ENCODE measurements at places on chromosomes 12 and 14.
A peak's percentile ranks its signal among the peaks of the same experiment; 100 is the strongest.

- DNase-seq = peak; percentile 30
Measured at GRCh38 chr12:93573552-93574223, 1.2 kb downstream of the SOCS2 start.

DNA sequence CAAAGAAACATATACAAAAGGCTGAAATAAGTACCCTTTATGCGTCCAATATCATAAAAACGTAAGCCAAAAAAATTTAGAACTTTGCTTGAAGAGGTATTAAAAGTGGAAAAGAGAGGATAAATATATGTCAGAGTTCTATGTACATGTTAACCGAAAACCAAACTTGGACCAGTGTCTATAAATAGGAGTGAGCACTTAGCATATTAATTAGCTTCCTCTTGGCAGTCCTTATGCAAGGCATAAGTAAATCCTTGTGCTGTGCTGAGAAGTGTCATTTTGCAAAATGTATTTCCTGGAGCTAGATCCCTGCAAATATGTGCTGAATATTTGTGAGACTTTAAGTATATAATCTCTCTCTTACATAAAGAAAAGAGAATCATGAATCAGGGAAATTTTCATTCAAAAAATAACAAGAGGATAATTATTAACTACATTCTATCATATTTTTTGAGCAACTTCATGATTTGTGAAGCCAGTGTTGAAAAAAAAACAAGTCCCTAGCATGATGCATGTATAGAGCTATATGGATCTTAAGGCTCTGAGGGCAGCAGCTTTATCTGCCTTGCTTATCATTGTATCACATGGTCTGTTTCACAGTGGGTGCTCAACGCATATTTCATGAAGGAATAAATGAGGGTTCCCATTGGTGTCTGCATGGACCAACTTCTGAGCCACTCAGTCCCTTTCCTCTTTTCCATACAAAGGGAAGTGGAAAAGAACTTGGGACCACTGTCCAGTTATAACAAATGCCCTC lies 326.1 kb downstream of the PDZRN4 start:
- no peak for DNase-seq

DNA sequence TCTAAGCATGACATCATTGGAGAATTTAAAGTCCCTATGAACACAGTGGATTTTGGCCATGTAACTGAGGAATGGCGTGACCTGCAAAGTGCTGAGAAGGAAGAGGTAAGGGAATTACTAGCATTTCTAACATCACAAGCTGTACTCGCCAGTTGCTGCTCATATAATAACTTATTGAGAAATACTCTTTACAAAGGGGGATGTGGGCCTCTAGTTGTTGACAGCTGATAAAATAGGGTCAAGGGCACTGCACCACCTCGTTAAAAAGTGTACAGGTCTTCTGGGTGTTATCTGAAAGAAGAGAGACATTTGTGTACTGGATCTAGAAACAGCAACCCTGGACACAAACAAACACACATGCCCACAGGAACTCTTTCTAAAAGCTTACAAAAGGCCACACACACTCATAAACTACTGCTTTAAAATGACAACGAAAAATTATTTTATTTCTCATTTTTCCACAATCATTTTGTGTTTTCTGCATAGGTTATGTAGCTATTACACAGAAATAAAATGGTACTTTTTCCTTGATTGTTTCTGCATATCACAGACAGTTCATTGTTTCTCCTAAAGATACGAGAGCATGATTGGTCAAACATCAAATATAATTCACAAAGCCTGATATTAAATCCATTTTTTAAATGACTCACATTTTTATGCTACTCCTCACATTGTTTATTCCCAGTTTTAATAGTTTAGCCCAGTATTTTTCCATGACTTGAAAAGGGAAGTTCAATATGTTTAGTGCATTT lies 391.1 kb downstream of the PAWR start:
- no peak for DNase-seq

GRCh38 chr12:76478045-76478444 lies 81.5 kb downstream of the OSBPL8 start:
- DNase-seq = no peak

DNA sequence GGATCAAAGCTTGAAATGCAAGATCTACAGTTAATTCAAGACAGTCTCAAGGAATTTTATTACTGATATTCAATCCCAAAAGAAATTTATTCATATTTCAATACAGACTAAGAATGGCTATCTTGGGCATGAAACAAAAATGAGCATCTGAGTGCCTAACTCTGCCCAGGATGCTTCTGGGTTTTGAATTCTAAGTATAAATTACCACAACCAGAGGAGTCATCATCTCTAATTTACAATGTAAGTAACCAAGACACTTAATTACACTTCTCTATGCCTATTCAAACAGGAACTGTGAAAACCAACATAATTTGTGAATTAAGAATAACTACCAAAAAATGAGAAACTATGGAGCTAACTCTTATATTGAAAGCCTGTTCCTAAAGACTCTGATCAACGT lies 14.1 kb downstream of the OSBPL8 start:
- DNase-seq = no peak

DNA sequence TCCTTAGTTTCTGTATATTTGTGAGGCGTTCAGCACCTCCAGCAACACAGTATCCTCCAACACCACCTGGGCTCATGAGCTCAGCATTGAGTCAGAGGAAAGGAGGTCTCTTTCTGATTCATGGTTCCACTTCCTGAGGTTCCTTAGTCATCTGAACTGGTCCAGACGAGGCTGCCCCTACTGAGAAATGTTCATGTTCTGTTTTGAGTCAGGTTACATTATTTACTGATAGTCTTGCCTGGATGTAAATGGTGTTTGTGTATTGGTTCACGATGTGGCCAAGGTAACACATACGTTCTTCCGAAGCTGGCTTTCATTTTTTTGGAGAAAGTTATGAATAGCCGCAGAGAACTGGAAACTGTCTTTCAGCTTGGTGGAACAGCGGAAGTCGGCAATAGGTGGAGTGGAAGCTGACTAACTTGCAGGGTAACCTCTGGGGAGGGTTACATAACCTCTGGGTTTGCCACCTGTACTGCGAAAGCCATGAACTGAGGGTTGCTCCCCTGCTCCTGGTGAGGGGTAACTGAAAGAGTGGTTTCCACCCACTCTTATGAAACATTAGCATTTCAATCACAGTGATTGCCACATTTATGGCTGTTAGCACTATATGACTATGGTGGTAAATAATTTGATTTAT lies 42.2 kb upstream of the MANSC4 start:
- DNase-seq = peak; percentile 97

- no peak for DNase-seq
Measured at GRCh38 chr14:89402363-89402762, 14.7 kb downstream of the FOXN3 start.

- no peak for DNase-seq
Measured at GRCh38 chr14:46034305-46034704, 617.3 kb downstream of the RPL10L start.

DNA sequence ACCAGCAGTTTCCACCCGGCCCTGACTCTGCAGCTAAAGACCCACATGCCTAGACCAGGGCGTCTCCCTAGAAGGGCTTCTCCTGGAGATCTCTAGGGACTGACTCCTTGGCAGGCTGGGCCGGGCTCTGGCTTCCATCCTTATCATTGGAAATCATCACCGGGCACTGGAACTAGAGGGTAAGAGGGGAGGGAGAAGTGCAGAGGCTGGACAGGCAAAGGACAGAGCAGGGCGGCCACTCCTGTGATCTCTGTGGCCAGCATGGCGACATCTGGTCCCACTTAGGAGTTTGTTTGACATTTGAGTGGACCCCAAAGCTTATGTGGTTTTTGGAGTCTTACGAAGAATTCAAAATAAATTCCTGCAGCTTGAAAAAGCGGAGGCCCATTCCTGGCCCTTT lies 7.1 kb downstream of the LTBP2 start:
- DNase-seq = no peak

GRCh38 chr14:50403419-50403818 lies 6.7 kb upstream of the CDKL1 start:
- no peak for DNase-seq

DNA sequence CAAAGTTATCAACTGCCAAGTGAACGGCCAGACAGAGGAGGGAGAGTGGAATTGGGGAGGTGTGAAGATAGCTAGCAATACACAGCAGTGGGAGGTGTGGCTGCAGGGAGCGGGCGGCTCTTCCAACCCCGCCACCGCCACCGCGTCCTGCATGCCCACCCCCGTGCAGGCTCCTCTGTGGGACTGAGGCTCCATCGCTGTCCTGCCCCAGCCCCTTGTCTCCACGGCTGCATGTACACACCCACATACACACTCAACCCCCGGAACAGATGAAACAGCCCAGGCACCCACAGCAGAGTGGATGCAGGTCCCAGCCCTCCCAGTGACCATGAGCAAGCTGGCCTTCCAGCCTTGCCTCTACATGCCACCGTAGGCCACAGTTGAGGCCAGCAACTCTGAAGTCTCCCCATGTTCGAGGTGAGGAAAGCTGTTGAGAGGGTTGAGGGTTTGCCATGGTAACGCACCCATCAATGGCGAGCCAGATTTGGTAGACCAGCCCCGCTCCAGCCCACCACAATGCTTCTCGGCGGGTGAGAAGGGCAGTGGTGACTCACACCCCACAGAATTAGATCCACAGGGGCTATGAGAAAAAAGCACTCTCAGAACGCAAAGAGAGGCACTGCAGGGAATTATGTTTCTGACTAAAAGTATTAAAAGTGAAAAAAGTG lies 39.3 kb downstream of the PITPNM2 start:
- no peak for DNase-seq

All from kidney capillary endothelial cell (primary cell).